ENCODE measurements at places on chromosomes 3 and 15.

DNA sequence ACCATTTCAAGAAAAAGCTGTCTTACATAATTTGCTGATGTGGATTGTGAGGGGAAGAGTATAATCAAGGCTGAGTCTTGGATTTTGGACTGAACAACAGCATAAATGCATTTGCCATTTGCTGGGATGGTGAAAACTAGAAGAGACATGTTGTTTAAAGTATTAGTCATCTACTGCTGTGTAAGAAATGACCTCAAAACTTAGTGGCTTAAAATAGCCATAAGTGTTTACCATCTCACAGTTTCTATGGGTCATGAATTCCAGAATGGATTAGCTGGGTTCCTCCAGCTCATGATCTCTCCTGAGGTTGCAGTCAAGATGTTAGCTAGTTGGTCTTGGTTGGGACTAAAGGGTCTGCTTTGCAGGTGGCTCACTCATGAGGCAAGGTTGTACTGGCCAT is 66.2 kb downstream of the SCN11A start:
- no peak for DNase-seq

GRCh38 chr3:24686808-24687207 is 192.2 kb upstream of the THRB start:
- no peak for DNase-seq

DNA sequence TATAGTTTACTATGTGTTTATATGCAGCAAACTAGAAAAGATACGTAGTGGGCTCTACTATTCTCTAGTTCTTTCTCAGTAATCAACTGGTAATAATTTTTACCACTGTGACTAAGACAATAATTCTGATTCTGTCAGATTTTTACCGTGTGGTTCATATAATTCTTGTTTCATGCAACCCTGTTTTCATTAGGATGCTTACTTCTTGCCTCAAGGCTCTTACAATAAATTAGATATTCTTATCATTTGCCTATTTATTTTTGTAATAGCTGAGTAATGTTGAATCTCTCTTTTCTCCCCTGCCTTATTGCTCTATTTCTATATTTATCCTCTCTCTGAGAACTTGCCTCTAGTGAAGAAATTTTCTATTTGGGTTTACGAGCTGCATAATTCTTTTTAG is 524.7 kb downstream of the NAALADL2 start:
- DNase-seq = no peak

DNA sequence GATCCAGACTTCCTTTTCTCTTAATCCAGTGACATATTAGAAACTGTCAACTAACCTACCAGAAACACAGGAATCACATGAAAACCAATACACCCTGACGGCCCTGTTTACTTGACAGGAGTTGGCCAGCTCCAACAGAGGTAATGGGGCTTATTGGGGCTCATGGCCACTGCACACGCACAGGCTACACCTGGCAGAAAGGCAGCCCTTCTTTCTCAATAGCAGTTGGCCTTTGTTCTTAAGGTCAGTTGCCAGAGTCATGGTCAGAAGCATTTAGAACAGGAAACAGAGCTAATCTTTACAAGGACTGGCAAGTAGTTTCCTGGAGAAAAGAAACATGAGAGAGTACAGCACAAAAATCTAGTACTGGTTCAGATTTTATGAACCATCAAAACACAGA is 181.8 kb downstream of the MAGI1 start:
- DNase-seq = no peak

DNA sequence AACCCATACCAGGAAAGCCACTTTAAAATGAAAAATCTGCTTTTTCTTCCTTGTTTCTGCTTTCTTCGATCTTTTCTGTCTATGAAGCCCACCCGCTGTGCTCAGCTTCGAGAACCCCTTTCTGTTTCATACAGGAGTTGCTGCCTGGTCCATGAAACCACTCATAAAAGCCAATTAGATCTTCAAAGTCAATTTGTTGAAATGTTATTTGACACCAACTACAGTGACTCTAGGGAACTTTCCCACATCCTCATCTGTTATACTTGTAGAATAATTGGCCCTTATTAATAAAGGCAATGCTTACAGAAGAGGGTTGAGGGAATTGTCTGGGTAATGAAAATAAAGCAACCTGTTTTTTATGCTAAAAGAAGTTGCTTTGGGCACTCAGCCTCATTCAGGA is 523.6 kb downstream of the OCA2 start:
- DNase-seq = no peak

- no peak for DNase-seq
These were observed 368.1 kb upstream of the UBE2E2 start for GRCh38 chr3:22835041-22835440.

DNA sequence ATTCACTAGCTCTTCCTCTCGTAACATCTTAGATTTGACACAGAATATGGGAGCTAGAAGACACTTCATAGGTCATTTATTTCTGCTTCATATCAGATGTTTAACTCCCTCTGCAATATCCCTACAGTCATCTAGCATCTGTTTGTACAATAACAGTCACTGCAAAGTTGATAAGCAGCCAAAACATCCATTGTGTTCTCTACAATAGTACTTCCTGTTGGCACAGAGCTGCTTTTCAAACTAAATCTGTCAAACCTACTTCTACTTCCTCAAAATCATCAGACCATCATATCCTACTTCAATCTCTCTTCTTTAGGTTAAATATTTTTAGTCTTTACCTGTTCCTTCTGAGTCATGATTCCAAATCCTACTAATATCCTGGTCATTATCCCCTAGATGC is 233.2 kb downstream of the FGF12 start:
- DNase-seq = no peak

GRCh38 chr3:37675833-37676596 is 185.7 kb upstream of the CTDSPL start:
- DNase-seq = no peak

GRCh38 chr3:113169891-113170452 is 41.4 kb upstream of the BOC start:
- DNase-seq = no peak

Measured in naive thymus-derived CD8-positive, alpha-beta T cell (primary cell).